Hypothalamus (tissue), 51 donors: ENCODE measurements at places on chromosomes 6 and 20.

DNA sequence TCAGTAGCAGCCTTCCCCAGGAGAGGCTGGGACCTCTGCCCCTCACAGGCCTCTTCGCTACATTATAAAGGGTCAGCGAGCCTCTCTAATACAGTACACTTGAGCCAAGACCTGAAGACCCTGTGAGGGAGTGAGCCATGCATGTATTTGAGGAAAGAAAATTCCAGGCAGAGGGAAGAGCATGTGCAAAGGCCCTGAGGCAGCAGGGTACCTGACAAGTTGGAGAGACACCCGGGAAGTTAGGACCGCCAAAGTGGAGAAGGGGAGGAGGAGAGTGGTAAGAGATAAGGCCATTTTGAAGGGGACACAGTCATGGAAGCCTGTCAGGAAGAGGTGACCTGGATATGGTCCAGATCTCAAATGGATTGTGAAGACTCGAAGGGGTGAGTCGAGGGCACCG lies 219.3 kb upstream of the RNF24 start:
- no peak for DNase-seq

GRCh38 chr20:61185841-61186601 lies 66.0 kb upstream of the CDH4 start:
- no peak for DNase-seq

DNA sequence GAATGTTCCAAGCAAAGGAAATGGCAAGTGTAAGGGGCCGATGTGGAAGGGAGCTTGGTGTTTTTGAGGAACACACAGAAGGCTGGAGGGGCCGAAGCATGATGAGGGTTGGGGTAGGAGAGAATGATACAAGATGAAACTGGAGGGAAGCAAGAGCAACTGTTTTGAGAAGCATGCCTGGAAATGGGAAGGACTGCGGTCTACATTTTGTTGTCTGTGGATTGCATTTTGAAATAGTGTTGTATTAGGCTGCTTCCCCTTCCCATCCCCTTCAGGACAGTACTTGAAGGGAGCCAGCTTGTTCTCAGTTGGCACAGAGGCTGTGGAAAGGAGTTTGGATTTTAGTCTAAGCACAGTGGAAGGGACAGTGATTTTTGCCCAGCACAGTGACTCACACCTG lies 2.2 kb downstream of the TM9SF4 start:
- no peak for DNase-seq

GRCh38 chr6:144690133-144690532 lies 405.0 kb downstream of the UTRN start:
- no peak for DNase-seq

- no peak for DNase-seq
These were observed 912 bp downstream of the EYA4 start for GRCh38 chr6:133241901-133242636.

GRCh38 chr6:161618831-161619454 lies 345.1 kb upstream of the AGPAT4 start:
- DNase-seq = peak; percentile 70

GRCh38 chr6:106411643-106412200 lies 51.2 kb downstream of the CRYBG1 start:
- DNase-seq = no peak

DNA sequence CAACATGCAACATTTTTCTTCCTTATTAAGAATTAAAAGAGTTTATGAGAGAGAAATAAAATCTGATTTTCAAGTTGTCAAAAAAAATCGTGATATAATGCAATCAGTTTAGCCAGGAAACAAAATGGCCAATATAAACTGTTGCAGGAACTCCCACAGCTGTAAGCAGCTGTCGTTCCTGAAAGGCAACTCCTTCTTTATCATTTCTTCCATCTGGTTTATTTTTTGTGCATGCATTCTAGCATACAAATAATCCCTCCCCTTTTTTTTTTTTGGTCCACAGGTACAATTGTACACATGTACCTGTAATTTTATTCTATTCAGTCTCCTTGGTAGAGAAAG lies 19.7 kb downstream of the TRAF3IP2 start:
- no peak for DNase-seq

DNA sequence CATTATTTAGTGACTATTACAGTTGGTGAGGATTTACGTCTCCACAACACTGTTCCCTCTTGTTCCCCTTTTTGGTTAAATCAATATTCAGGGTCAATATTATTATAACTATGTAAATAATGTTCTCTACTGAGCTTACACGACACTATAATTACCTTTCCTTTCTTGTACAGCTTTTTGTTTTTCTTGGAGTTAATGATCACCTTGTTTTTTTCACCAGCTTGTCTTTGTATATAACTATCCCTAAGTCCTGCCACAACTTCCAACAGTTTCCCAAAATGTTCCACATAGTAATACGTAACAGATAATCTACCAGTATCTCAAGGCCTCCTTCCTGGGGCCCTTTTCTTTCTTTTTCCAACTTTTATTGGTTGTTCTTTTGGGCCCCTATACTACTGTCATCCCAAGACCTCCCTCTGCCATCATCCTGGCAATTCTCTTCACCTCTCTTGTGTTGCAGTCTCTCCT lies 142.0 kb upstream of the SOX4 start:
- DNase-seq = no peak

GRCh38 chr6:15355683-15356099 lies 109.8 kb downstream of the JARID2 start:
- no peak for DNase-seq

GRCh38 chr6:16927205-16927604 lies 165.9 kb upstream of the ATXN1 start:
- no peak for DNase-seq

GRCh38 chr6:98695091-98695801 lies 139.1 kb upstream of the POU3F2 start:
- DNase-seq = no peak

- no peak for DNase-seq
These were observed 786.5 kb upstream of the CITED2 start for GRCh38 chr6:140160909-140161308.

- DNase-seq = no peak
These were observed 676.5 kb downstream of the TENT5A start for GRCh38 chr6:81075974-81076373.

DNA sequence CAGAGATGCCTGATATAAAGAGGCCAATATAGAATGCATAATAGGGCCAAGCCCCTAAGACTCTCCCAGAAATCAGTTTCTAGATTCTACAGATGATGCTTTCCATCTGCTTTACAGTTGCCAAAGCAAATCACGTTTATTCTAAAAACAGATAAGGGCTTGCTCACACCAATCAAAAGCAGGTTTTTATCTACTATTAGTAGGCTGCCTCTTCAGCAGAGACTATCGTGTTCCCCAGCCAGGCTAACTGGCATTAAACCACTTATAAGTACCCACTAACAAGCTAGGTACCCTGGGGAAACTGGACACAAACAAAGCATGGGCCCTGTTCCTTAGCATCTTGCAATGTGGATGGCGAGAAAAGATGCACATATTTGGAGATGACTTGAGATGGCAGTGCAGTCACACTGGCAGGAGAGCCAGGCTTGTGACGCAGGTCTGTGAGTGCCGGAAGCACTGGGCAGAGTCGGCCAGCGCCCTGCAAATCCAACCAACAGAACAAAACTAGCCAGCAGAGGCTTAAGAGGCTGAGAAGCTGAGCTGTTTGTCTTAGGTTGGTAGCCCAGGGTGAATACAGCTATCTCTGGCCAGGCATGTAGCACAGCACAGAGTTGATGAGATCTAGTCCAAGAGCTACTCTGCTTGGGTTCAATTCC lies 73.4 kb downstream of the GFOD1 start:
- peak; percentile 33 for DNase-seq

DNA sequence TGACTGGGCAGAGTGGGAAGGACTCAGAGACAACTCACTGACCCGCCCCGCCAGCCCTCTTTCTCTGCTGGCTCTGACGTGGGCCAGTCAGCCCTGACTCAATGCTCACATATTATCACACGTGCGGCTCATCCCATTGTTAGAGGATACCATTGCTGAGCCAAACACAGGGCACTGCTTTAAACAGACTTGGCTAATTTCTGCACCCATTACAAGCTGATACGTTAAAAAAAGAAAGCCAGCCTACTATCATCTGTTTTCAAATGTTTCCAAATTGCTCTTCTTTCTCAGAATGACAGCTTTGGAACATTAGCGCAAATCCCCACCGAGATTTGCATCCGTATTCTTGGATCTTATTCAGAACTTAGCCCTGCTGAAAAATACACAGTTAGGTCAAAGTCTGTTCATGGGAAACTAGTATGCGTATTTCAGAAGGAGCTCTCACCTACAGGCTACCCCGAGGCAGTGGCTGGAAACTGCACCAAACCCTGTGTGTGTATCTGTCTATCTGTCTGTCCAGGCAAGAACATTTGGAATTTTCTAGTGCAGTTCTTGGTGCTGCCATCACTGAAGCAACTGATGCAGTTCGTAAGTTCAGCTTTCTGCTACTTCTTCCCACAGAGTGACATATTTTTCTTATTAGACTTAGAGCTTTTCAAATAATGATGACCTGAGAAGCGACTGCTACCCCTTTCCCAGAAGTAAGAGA lies 32.8 kb downstream of the RAMACL start:
- DNase-seq = no peak

DNA sequence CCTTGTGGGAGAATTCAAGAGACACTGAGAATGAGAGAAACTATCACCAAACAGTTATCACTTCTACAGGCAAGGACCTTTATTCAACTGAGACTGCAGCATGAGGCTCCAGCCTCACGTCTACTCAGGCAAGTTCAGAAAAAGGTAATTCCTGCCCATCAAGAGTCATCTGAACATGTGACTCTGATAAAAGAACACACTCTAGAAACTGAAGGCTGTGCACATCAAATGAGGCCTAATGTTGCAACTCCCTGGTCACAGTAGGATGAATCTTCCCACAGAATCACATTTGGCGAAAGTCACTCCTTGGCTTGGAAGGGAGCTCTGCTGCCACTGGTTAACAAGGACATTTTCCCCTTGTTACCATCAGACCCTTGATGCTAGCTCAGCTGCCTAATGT lies 71.2 kb upstream of the EMILIN3 start:
- DNase-seq = no peak

DNA sequence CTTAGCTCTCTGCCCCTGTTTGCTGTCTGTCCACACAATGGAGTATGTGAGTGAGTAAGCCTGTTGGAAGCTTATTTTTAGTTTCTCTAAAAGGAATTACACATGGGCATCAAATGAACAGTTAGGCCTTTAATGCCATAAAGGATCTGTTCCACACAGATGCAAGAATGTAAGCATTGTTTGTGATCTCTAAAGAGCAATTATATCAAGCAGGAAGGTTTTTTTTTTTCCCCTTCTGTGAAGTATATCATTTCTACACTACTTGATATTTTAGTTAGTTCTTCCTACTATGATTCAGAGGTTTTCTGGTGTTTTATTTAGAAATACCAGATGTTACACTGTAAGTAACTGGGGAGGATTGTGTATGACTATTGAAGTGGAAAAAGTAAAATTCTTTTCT lies 627.5 kb downstream of the COL12A1 start:
- no peak for DNase-seq

DNA sequence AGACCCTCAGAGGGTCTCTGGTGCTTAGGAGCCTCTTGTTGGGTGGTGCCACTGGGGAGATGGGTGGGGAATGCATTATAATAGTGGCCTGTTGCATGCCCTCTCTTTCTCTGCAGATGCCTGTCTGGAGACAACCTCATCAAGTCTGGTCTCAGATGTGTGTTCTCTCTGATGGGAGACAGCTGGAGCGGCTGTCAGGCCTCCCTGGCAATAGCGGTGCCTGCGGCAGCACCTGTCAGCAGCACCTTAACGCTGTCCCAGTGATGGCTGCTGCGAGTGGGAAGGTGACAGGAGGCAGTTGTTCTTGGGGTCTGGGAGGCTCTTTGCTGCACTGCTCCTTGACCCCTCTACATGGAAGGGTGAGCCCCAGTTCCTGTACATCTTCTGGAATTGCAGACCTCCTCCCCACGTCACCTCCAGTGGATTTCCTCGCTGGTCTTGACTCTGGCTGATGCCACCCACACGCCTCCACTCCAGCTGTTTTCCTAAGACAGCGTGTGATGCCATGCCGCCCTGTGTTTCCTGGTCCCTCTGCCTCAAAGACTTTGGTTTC lies 63.3 kb upstream of the BLCAP start:
- DNase-seq = no peak

GRCh38 chr6:76792394-76792793 lies 670.9 kb downstream of the HTR1B start:
- no peak for DNase-seq

- DNase-seq = no peak
These were observed 190.3 kb downstream of the RNF144B start for GRCh38 chr6:18577491-18577890.

DNA sequence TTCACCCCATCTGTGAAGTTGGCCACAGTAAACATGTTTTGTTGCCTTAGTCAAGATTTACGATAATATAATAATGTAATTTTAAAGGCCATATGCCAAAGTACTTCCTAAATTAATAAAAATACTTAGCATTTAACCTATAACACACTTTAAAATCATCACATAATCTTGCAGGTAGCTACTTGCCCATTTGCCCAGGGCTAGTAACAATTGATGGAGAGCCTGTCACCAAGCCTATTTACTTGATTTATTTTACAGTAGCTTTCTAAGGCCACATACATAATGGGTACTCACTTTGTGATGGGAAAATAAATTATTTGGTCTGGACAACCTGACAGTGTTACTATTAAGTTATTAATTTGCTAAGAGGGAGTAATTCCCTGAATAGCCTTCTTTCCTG lies 14.5 kb downstream of the BTBD9 start:
- DNase-seq = no peak

- DNase-seq = no peak
These were observed 21.7 kb upstream of the IL17A start for GRCh38 chr6:52164319-52165094.

DNA sequence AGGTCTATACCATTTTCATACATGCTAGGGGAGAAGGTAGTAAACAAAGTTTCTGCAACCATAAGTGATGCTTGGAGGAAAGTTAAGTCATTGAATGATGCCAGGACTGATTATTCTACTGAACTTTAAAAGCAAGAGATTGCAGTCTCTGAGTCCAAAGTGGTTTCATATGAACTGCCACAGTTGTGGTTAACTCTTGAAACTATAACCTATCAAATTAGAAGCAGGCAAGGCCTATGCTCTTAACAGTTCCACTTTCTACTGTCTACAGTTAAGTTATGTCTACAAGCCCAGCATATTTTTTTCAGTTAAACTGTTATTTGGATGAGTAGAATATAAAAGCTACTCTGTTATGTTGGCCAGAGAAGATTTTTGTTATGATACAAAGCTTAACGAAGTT lies 326.5 kb upstream of the RUNX2 start:
- DNase-seq = no peak
